NT2/D1 (cell line): ENCODE measurements at places on chromosomes 12 and 14.
A peak's percentile ranks its signal among the peaks of the same experiment; 100 is the strongest.

DNA sequence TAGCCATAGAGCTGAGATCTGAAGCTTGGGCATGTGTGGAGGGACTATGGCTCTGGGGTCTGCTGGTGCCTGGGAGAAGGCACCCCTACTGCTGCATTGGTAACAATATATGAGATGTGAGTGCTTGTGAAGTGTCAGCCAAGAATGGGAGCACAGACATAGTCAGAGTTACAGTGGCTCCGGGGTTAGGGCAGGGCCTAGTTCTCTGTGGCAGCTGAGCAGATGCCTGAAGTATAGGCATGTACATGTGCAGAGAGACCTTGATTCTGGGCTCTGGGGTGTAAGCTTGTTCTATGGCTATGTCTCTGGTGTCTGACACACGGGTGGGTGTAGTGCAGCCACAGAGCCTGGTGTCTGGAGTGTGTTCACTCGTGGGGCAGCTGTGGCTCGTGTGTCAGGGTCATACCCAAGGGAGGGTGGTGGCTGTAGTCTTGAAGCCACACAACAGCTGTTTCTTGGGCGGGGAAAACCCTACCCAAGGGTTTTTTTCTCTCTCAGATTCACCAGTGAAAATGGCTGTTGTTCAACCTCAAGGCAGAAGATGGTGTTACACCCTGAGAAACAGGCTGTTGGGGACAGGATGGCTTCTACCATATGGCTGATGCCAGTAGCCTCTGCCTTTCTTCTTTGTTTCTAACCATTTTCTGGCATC is 11.9 kb upstream of the TCL1A start:
- DNase-seq, result no peak

- peak; percentile 57 for DNase-seq
These were observed 64.2 kb downstream of the PHETA1 start for GRCh38 chr12:111304642-111305071.

DNA sequence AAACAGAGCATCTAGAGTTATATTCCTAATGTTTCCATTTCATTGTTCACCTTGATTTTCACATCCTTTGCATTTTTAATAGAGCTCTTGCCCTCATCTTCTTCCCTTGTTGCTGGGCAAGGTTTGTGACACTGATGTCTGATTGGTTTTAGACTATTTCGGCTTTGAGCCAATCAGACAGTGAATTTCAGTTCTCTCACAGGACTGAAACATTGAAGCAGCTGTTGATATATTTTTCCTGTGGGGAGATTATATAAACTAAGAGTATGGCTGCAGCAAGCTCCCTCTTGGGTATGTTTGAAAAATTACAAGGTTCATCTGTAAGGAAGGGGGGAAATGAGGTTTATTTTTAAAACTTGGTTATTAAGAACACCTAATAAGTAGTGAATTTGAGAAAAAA is 51.2 kb downstream of the ATF7IP start:
- DNase-seq, result no peak

GRCh38 chr14:100567009-100567876 is 20.0 kb downstream of the BEGAIN start:
- no peak for DNase-seq

GRCh38 chr12:126708492-126708896 is 1558.5 kb upstream of the TMEM132C start:
- no peak for DNase-seq

GRCh38 chr14:102227184-102227964 is 77.6 kb downstream of the MOK start:
- no peak for DNase-seq

DNA sequence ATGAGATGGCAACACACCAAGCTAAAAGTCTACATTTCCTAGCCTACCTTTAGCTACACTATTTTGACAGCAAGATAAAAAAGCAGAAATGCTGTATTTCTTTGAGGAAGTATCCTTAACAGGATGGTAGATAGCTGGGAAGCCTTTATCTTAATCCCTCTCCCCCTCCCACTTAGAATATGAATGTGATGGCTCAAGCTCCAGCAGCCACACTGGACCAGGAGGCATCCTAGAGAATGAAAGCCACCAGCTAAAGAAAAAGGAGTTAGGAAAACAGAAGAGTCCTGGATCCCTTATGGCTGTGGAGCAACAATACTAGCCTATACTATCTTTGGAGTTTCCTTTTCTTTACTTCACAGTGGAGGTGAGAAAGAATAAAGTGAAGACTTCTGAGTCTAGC is 15.1 kb downstream of the NAP1L1 start:
- no peak for DNase-seq

DNA sequence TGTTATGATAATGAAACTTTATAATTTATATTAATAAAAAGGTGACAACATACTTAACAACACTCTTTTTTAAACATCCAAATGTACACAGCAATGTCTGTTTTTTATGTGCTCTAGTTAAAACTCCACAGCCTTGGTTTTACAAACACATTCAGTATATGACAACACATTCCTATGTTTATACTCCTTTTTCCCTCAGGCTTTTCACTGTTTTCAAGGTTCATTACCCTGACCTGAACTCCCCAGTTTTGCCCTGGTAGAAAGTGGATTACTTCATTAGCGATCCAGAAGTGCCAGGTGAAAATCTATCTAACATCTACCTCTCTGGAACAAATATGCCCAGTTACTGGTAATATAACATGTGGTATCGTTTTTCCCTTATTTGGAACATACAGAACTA is 340.2 kb upstream of the DDHD1 start:
- no peak for DNase-seq

DNA sequence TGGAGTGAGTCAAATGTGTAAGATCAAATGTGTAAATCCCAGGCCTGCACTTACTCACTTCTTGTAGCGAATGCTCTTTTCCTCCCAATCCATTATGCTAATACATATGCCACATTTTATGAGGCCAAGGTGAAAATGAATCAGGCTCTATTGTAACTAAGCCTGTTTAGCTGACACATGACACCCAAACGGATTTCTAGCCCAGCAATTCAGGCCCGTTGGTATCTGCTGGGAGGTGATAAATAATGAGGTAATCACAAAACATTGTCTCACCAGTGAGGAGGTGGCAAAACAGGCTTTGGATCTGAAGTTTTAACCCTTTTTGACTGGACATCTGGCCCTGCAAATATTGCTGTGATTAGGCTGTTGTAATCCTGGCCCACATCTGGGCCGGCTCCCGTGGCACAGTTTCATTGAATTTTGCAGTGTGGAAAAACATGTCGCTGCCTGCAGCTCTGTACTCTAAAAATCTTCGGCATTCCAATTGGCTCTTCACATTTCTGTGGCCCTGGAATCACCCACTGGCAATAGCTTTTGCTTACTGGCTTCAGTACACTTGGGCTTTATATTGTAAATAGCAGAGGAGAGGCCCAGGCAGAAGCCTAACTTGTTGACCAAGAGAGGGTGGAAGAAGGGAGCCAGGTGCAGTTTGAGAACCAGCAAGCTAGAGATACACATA is 106.1 kb downstream of the PAX9 start:
- DNase-seq, result no peak

DNA sequence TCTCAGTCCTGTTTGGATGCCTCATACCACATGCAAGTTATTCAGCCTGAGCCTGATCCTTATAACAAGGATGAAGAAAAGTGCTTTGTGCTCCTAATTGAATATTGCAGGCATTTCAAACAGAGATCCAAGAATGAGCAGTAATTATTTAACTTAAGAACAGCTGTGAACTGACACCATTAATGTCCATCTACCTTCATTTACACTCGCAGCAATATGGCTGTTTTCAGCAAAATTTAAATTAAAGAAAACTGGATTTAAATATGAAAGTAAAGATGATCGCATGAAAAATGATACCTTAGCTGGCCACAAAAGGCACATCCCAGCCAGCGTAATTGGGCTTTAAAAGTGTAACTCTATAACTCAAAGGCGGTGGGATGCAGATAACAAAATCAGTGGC is 466.3 kb downstream of the GALC start:
- DNase-seq, result no peak

DNA sequence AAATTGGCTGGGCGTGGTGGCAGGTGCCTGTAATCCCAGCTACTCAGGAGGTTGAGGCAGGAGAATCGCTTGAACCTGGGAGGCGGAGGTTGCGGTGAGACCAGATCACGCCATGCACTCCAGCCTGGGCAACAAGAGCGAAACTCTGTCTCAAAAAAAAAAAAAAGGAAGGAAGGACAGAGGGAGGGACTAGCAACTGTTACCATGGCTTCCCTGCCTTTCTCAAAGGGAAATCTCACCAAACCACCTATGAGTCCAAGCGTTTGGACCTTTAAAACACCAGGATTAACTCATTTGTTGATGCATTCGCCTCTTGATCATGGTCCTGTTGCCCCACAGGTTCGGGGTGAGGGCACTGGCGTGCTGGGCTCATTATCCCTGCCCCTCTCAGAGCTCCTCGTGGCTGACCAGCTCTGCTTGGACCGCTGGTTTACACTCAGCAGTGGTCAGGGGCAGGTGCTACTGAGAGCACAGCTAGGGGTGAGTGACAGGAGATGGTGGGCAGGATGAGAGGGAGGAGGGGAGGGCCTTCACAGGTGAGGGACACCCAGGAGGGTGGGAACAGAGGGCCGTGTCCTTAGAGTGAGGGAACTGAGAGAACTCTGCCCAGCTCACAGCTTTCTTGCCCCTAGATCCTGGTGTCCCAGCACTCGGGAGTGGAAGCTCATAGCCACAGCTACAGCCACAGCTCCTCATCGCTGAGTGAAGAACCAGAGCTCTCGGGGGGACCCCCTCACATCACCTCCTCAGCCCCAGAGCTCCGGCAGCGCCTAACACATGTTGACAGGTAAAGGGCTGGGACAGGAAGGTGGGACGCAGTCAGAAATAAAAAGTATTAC is 10.2 kb upstream of the MYL6B start:
- no peak for DNase-seq

DNA sequence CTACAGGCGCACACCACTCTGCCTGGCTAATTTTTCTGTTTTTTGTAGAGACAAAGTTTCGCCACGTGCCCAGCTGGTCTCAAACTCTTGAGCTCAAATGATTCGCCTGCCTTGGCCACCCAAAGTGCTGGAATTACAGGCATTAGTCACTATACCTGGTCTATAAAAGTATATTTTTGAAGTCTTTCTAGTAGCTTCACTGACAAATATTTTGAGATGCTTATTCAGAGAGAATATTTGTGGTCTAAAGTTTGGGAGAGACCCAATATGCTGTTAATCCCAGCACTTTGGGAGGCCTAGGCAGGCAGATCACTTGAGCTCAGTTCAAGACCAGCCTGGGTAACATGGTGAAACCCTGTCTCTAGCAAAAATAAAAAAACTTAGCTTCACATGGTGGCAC is 22.0 kb upstream of the PPP1R12A start:
- no peak for DNase-seq

- DNase-seq, result no peak
These were observed 15.8 kb downstream of the SEL1L start for GRCh38 chr14:81517798-81518398.

DNA sequence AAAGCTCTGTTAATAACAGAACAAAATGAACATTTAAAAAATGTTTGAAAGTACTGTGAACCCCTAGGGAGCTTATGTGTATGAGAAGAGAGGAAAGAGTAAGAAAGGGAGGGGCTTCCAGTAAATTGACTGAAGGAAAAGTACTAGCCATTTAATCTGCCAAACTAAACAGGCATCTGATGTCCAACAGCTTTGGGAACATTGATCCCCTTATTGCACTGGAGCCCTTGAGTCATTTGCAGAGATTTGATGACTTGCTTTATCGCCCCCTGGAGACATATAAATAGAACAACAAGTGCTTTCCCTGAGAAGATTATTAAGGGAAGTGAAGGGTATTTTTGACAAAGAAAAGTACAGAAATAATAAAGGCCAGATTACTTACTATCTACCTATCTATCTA is 319.3 kb upstream of the NOVA1 start:
- DNase-seq, result no peak
